ENCODE measurements at places on chromosomes 11 and 22.

DNA sequence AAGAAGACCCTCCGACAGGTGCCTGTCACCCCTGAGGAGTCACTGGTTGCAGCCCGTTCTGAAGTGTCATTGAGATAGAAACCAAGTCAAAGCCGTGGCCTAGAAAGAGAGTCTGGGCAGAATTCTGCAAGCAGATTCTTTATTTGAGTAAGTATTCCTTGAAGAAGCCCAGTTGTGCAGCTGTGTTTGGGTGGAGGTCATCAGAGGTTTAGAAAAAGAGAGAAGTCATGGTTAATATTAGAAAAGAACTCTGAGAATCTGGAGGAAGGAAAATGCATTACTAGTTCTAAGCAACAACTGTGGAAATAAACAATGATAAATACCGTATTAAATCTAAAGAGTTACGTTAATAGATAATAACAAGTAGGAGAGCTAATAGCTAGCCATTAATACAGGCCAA lies 118.8 kb upstream of the KIRREL3 start:
- DNase-seq, result no peak

GRCh38 chr11:42412590-42412989 lies 899.2 kb upstream of the API5 start:
- no peak for DNase-seq

- DNase-seq, result no peak
Observed at GRCh38 chr22:45932071-45932470, 44.9 kb downstream of the WNT7B start.

- DNase-seq, result no peak
Observed at GRCh38 chr11:86202013-86202336, 42.6 kb upstream of the EED start.

DNA sequence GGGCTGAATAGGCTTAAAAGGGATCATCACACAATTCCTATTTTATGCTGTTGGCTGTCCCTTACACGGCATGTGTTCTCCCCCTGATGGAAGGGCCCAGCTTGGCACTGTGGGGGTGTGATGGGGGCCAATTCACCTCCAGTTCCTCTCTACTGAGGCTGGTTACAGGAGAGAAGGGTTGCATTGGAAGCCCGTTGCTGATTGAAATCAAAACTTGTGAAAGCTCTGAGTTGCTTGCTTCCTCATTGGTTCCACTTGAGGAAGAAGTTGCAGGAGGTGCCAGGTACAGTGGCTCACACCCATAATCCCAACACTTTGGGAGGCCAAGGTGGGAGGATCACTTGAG lies 13.3 kb upstream of the PRG2 start:
- DNase-seq, result no peak

All from NCI-H2107 (cell line).